ENCODE measurements at places on chromosomes 6 and 20.

DNA sequence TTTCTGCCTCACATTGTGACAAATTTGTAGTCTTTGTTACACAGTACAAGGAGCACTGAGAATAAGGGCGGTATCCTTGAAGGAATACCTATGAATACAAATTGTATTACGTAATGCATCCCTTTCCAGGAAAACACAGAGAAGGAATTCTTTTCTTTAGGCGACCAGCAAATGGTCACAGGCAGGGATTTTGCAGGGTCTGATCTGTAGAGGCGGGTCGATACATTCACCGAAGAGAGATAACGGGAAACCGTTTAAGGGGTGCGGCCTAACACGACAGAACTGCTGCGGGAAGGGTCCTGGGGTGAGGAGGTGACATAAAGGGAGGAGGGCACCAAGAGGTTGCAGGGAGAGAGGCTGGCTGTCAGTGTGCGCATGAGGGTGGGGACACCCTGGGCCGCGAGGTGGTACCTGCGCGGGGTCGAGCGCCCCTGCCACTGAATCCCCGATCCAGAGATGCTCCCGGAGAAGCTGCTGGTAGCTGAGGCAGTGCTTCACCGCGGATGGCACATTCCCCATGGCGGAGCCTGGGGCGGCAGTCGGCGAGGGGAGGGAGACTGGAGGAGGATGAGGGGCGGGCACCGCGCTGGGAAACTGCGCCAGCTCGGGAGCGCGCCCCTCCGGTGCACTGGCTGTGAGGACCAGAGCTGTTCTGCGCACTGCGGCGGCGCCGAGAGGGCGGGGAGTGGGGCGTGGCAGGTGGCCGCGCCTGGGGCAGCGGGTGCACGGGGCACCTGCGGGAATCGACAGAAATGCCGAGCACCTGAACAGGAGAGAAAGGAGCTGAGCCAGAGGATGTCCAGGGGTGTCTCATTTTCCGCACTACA lies at the start of gene HMGCLL1:
Gene HMGCLL1 (minus strand): TSS at position 656 of the 827 bp plus-strand sequence. CDS start 137 bp downstream, at position 519.
- no peak for DNase-seq

DNA sequence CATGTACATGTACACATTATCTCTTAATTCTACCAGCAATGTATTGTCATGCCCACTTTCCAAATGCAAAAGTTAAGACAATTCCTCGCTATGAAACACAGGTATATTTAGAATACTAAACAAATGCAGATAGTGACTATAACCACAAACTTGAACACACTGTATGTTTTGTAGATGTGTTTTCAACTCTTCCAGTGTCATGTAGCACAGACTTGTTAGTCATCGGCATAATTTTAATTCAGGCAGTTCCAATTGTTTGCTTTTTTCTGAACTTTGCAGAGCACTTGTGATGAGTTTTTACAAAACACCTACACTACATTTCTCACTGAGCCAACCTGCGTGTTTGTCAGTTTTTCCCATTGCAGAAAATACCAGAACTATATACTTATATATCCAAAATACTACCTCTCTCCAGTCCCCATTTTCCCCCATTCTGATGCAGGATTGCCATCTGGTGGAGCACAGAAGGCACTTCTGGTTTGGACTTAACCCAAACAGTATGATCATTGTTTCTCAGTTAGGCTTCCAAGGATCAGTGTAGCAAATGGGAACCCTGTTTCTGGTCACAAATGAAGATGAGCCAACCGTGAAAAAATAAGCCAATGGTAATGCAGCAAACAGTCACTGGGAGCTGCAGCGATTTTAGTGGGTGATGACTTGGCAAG lies 143.4 kb downstream of the ADGRB3 start:
- no peak for DNase-seq

GRCh38 chr6:4103929-4104328 lies 25.0 kb upstream of the FAM217A start:
- no peak for DNase-seq

GRCh38 chr20:56606174-56606945 lies 22.7 kb upstream of the TFAP2C start:
- DNase-seq = no peak

DNA sequence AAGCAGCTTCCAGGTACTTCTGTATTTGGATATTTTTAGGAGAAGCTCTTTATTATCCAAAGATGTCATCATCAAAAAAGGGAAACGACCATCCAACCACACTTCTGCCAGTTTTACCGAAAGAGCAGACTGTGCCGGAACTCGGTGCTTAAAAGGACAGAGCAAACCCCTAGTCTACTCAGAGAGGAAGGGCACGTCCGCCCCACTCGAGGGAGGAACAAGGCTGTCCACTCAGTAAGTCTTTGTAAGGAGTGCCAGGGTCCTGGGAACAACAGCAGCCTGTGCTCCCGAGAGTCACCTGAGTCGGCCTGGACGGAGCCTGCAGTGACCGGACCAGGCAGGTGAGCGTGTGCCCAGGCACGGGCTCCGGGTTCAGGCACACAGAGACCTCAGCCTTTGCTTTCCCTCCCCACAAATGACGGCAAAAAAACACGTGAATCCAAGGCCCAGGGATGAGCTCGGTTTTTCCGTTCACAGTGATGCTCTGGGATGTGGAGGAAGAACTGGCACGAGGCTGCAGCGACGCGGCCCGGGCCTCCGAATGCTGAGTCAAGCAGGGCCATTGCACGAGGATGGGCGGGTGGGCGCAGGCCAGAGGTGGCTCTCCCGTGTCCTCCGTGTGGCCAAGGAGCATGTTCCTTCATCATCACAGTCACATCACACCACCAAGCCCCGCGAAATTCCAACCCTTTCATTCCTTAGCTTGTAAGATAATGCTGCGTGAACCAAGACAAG lies 17.4 kb upstream of the SLCO4A1 start:
- DNase-seq = no peak

DNA sequence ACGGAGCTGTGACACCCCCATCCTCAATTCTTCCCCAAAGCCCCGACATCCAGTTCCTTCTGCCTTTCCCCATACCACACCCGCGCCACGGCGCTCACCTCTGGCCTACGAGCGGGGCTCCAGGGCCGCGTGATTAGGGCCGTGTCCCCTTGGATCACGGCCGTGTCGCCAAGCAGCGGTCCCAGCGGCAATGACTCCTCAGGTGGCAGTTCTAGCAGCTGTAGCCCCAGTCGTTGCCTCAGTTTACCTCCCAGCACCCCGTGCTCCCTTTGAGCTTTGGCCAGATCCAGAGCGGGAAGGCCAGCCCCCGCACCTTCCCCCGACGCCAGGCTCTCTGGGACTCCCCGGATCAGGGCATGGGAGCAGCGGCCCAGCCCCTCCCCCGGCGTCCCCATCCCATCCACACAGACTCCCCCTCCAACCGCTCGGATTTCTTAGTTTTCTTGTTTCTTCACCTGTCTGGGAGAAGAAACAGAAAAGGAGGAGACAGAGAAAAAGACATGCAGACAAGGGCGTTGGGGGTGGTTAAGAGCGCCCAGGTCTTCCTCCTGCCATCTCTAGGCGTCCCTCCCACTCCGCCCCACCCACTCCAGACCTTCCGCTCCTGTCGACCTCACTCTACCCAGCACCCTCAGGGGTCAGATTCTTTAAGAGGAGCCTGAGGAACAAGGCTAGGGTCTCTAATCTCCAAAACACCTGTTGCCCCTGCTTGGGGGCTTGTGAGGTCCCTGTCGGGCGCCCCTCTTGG lies at the start of gene DDAH2:
Gene DDAH2 (minus strand): TSS at position 533 of the 748 bp plus-strand sequence. CDS start 138 bp downstream, at position 395.
- no peak for DNase-seq

GRCh38 chr20:35171753-35172433 lies at the start of gene PROCR:
TSS of gene PROCR (plus strand) at chr20:35172072. CDS start at chr20:35172155, 83 bp downstream.
- no peak for DNase-seq

DNA sequence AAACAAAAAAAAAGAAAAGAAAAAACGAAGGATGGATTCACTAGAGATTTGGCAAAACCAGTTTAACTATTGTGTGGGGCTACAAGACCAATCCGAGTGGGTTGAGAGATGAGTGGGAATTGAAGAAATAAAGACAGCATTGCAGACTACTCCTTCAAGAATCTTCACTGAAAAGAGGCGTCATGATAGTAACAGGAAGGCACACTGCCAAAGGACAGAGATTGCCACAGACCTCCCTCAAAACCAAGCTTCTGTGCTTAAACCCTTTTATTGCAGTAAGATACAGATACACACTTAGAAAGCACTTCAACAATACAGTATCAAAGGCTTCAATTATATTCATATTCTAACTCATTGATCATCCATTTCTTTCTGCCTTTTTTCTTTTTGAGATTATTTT lies 103.9 kb downstream of the IPCEF1 start:
- no peak for DNase-seq

- DNase-seq = no peak
Observed at GRCh38 chr6:90294008-90294511, 2.6 kb downstream of the BACH2 start.

GRCh38 chr6:35161776-35162607 lies 20.9 kb upstream of the TCP11 start:
- DNase-seq = no peak

DNA sequence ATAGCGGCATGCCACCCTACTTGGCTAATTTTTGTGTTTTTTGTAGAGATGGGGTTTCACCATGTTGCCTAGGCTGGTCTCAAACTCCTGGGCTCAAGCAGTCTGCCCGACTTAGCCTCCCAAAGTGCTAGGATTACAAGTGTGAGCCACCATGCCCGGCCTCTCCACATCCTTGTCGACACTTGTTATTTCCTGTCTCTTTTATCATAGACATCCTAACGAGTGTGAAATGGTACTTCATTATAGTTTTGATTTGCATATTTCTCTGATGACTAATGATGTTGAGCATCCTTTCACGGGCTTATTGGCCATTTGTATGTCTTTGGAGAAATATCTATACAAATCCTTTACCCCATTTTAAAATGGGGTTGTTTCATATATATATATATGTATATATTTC lies 39.0 kb upstream of the ASXL1 start:
- no peak for DNase-seq

DNA sequence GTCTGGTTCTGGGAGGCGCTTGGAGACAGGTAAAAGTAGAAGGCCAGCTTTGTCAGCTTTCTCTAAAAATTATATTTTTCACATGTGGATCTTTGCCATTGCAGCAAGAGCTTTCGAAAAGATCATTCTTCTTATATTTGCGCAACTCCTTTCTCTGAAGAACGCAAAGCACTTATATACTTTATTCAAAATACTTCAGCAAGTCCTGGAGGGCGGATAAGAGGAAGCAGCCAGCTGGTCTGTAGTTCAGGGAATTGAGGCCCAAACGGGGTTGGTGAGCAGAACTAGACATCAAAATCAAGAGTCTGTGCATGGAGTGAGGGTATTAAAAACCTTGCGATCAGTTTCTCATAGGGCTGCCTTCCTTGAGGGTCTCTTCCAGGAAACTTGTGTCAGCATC lies 182.3 kb downstream of the DTNBP1 start:
- no peak for DNase-seq

- DNase-seq = no peak
Observed at GRCh38 chr20:10739134-10739533, 65.3 kb upstream of the JAG1 start.

DNA sequence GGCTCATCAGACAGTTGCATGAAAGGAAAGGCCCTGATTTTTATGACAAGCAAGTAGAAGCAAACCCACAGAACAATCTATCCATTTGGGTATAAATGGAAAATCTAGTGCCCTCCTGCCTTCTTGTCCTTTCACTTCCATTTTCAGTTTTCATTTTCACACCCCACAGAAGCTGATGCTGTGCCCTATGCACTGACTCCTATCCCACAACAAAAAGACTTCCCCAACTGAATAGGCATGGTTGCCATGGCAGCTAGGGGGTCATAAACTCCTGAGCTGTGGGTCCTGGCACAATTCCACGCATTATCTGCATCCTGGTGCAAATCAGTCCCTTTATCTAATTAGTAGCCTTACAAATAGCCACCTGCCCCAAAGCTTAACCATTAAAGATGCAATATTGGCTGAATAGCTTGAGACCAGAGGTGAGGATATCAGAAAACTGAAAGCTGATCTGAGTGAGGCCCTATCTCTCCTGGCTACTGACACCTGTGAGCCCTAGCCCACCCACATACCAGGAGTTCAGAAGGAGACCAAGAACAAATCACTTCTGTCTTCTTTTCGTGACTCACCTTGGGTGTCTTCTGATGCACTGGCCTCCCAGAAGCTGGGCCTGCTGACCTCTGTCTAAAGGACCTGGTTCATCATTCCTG lies 34.9 kb upstream of the HEY2 start:
- no peak for DNase-seq

DNA sequence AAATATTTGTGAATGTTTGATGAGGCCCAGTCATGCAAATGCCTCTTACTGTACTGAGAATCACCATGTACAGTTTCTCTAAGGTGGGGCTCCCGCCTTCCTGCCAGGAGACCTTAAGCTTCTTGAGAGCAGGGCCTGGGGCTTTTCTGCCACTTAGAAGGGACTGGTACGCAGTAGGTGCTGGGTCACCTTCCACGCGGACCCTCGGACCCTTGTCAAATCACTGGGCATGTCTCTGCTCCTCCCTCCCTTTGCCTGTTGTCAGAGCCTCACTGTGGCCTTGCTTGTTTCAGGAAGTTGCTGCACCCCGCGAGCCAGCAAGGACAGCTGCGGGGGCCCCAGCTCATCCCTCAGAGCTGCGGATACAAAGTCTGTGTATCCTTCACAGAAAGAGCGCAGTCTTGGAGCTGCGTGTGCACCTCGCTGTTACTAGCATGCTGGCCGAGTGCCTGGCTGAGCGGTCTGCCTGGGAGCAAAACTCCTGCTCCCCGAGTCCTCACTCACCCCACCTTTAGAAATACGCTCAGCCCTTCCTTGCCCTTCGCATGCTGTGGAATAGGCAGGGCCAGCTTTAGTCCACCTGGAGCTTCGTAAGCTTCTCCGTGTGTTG lies 30.7 kb upstream of the IRF4 start:
- no peak for DNase-seq

GRCh38 chr6:69887714-69888345 lies 21.5 kb downstream of the COL19A1 start:
- DNase-seq = no peak

Data from stimulated activated naive CD4-positive, alpha-beta T cell (primary cell).